Amniotic stem cell (primary cell): ENCODE measurements at places on chromosomes 3 and 15.

GRCh38 chr3:129022114-129023007 is 21.3 kb downstream of the EFCC1 start:
- no peak for DNase-seq

- DNase-seq: no peak
These were observed 13.5 kb downstream of the CDCP1 start for GRCh38 chr3:45132568-45133211.

GRCh38 chr3:159805411-159805772 is 183.2 kb upstream of the IL12A start:
- no peak for DNase-seq

- DNase-seq: no peak
These were observed 3.2 kb upstream of the BLOC1S6 start for GRCh38 chr15:45583731-45584639.

- DNase-seq: peak; percentile 22
These were observed 218.6 kb downstream of the THSD4 start for GRCh38 chr15:71333839-71334238.

- no peak for DNase-seq
These were observed 421.7 kb upstream of the GOLIM4 start for GRCh38 chr3:168517249-168518071.

DNA sequence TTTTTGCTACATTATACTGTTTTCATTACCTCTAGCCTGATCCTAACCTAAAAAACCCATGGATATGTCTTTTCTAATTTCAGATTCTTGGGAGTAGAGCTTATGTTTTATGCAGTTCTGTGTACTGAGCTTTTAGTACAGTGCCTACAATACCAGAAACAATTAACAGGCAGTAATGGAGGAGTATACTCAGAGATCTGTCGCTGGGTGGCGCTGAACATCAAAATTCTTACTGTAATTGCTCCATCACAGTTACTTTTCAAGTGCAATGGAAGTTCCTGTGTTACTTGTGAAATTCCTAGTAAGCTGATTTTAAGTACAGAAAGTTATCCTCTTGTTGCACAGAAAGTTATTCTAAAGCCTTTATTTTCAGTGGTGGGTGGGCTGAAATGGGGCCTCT is 66.9 kb downstream of the RNF13 start:
- peak; percentile 15 for DNase-seq

DNA sequence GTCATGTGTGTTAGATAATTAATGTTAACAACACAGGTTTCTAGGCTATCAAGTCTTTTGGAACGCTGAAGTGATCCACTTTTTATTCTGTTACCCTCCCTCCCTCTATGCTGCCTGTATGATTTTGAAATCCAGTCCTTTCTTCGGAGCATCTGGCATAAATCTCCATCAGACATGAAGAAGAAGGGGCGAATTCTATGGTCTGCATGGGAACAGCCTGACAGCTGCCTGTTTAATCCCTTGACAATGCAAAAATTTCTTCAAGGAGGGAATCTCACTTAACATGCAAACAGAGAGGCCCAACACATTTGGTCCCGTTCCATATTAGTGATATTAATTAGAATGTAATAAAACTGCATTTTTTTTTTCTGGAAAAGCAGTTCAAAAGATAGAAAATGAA is 145.2 kb downstream of the VGLL3 start:
- DNase-seq: no peak

DNA sequence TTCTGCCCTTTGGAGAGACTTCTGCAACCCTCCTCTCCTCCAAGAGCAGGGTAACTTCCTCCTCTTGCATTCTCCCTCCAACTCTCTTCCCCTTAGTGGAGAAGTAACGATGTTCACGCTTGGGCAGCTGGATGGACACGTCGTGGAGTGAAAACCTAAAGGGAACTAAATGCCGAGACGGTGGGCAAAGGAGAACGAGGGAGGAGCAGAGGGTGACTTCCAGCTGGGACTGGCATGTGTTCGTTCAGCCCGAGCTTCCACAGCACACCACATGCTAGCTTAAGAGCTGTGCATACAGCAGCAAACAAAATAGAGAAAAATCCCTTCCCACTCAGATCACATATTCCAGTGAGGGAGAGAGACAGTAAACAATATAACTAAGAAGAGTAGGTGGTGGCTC is 179.8 kb downstream of the SLCO3A1 start:
- no peak for DNase-seq

DNA sequence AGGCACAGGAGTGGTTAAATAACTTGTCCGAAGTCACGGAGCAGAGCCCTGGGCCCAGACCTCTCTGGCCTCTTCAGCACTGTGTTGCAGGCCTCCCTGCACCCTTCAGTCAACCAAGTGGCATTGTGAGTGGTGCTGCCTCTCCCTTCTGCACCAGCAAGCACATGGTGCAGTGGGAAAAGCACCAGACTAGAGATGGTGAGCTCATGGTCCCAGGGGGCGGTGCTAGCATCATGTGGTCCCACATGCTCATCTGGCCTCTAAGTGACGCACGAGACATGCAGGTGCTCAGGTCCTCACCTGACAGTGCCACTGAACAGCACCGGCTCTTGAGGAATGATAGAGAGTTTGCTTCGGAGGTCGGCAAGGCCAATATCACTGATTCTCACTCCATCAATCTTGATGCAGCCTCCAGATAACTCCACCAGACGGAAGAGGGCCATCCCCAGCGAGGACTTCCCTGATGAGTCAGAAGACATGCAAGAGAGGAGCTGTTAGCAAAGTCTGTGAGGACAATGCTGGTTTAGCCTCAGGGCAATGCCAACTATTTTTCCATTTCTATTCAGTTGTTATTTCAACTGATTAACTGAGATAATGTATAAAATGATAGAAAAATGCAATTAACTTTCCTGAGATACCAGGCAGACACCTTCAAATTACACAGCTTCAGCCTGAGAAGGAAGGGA is 53.1 kb upstream of the PARL start:
- no peak for DNase-seq

DNA sequence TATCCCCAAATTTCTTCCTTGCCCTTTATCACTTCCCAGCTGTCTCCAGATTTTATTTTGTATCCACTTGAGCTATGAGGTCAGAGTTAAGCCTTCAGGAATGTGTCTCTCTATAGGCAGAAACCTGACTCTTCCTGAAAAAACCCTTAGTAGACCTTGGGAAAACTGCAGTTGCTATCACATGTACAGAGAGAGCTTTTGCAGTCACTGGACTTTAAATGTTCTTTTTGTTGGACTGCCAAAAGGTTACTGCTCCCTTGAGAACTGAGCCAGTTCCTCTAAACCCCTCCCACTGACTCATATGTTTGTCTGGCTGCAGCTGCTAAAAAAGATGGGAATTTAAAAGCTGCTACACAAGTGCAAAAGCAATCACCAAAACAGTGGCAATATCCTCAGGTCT is 169.1 kb upstream of the CCDC54 start:
- peak; percentile 88 for DNase-seq

GRCh38 chr15:40100947-40101905 is 7.5 kb downstream of the BMF start:
- no peak for DNase-seq

DNA sequence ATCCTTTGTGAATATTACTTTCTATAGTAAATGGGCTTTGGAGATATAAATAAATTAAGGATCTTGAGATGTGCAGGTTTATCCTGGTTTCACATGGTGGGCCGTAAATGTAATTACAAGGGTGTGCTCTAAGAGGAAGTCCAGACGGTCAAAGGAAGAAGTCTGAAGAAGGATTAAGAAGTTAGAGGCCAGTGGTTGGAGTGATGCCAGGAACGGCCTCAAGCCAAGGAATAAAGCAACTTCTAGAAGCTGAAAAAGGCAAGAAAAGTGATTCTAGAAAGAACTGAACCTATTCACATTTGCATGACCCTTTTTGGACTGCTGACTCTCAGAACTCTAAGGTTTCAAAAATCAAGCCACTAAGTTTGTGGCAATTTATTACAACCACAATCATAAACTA is 981.3 kb upstream of the ALCAM start:
- no peak for DNase-seq

- DNase-seq: no peak
These were observed 183.5 kb upstream of the NSMCE3 start for GRCh38 chr15:29452881-29453731.
